Activated CD4-positive, alpha-beta memory T cell treated with anti-CD3 and anti-CD28 coated beads for 36 hours (primary cell): ENCODE measurements at places on chromosomes 2 and 18. TPM values are rescaled to one million over a fixed set of nuclear protein-coding genes. Genes with fewer than 3 reads are reported as not detected.

DNA sequence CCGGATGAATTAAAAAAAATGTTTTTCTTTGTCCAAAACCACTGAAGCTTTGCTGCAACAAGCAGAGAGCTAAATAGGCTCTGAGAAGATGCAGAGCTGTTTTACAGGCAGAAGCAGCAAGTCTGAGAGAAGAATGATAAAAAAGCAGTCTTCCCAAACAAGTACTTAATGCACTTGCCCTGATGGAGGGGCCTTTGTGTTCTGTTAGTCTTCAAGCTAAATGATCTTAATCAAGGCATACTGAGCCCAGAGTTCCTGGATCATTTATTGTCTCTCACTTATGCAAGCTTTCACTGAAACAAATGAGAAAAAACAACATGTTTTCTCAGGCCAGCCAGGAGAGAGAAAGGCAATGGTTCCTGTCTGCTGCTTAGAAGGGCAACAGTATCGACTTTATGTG lies 152.5 kb downstream of the CLIP4 start:
- no peak for DNase-seq

GRCh38 chr2:188978291-188979081 lies 4.3 kb downstream of the COL3A1 start:
- DNase-seq: no peak

DNA sequence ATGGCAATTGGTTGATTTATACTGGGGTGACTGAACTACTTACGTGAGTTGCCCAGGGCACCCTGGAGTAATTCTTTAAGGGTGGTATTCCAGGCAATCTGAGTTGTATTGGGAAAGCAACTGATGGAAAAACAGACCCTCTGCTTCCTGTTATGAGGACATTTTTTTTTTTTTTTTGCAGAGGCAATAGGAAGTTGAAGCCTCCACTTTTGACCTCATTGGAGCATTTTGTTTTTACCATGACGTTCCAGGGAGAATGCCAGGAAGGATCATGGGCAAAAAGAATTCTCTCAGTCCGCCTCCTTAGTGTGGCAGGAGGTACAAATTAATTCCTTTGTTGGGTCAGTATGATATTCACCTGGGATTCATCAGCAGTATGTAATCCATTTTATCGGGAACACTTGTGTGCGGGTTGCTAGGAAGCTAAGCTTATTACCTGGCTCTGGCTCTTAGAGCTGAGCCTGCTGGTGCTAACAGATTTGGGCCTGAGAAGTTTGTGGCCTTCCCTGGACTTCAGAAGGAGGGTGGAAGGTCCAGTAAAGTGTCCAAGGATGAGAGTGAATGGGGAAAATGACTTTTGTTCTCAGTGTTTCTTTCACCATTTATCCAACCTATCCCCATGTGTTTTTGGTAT lies 272.9 kb upstream of the EPAS1 start:
- no peak for DNase-seq

DNA sequence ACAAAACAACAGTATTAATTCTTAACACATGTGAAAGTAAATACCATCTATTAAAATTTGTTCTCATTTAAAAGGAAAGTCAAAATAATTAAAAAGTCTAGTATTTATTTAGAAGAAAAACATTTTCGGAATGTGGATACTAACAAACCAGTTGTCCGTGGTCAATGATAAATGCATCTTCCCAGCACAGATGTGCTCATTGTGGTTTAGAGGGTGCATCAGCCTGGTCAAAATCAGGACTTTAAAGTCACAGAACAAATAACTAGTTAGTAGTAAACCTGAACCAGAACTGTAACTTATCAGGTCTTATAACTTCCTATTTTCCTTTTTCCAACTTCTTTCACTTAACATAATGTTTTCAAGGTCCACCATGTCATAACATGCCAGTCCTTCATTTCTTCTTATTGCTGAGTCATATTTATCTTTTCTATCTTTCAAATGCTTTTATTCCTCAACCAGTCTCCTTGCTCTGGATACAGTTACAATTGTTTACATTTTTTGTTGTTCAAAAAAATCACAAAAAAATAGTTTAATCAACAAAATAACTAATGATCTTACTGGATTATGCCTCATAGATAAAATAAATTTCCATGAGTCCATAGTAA lies 55.8 kb downstream of the ID2 start:
- no peak for DNase-seq

DNA sequence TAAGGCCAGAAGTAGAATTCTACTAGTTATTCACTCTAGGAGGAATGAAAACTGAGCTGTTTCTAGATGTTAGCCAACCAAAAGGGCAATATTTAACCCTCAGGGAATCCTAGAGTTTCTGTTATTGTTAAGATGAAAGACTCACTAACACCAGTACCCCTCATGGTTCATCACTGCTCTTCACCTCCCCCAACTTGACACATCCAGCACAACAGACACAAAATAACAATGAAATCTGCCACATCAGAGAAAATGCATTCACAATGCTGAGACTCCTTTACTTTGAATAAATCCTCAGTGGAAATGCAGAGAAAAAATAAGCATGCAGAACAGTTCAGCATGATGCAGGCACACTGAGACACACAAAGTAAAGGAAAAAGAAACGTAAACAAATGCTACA lies 111.3 kb downstream of the RIF1 start:
- DNase-seq: no peak

GRCh38 chr2:207403950-207404349 lies 125.8 kb upstream of the CREB1 start:
- no peak for DNase-seq

DNA sequence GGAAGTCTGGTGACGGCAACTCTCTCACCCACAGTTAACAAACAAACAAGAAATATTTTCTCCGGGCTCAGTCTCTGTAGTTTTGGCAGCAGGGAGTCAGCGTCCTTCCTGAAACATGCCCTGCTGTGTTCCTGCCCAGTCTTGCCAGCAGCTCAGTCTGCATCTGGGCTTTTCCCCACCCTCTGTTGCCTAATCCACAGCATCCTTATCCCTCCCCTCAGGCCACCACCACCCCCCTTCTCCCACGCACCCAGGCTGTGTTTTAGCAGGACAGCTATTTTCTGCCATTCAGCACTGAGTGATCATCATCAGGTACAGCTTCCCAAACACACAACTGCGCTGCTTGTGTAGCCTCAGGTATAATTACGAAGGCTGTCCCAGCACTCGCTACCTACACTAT lies 168.2 kb downstream of the DPP10 start:
- DNase-seq: no peak

GRCh38 chr2:160646684-160647444 lies 153.3 kb upstream of the RBMS1 start:
- no peak for DNase-seq

- no peak for DNase-seq
These were observed 706.0 kb upstream of the RAB6C start for GRCh38 chr2:129273266-129274037.

GRCh38 chr2:236684504-236685256 lies 115.1 kb downstream of the ACKR3 start:
- DNase-seq: no peak

GRCh38 chr2:158211502-158211901 lies 109.8 kb downstream of the UPP2 start:
- DNase-seq: no peak

GRCh38 chr18:22180722-22181121 lies 11.3 kb downstream of the GATA6 start:
- DNase-seq: no peak

- no peak for DNase-seq
These were observed 571.1 kb downstream of the TNS1 start for GRCh38 chr2:217431577-217432269.

DNA sequence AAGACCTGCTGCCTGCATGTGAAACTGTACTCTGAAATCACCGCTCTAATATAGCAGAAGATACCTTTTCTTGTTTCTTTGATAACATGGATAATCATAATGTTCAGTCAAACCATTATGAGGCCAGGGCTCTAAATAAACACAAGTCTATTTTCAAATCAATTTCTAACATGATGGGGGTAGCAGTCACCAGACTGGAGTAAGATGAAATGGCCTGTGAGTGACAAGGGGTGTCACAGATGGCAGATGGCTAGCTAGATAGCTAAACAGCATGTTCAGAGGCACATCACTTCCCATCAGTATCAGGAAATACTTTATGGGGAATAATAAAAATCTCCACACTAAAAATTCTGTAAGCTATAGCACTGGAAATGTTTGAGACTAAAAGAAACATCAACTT lies 14.0 kb downstream of the MBD2 start:
- no peak for DNase-seq

GRCh38 chr2:74873678-74874640 lies 40.0 kb downstream of the HK2 start:
- DNase-seq: no peak

DNA sequence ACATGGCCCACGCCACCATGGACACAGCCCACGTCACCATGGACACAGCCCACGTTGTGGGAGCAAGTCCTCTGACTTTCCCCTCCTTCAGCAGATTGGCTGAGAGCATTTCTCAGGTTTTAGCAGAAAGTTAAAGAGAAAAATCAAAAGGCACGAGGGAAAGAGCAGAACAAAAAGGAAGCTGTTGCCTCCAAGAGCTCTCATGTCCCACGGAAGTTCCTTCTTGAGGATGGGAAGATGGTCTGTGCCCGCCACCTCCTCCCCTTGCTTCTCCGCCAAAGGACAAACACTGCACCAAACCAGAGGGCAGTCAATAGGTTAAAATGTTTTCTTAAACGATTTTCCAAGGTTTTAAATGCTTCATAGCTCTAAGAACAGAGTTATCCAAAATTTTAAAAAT lies 148.4 kb downstream of the HDAC4 start:
- DNase-seq: no peak

DNA sequence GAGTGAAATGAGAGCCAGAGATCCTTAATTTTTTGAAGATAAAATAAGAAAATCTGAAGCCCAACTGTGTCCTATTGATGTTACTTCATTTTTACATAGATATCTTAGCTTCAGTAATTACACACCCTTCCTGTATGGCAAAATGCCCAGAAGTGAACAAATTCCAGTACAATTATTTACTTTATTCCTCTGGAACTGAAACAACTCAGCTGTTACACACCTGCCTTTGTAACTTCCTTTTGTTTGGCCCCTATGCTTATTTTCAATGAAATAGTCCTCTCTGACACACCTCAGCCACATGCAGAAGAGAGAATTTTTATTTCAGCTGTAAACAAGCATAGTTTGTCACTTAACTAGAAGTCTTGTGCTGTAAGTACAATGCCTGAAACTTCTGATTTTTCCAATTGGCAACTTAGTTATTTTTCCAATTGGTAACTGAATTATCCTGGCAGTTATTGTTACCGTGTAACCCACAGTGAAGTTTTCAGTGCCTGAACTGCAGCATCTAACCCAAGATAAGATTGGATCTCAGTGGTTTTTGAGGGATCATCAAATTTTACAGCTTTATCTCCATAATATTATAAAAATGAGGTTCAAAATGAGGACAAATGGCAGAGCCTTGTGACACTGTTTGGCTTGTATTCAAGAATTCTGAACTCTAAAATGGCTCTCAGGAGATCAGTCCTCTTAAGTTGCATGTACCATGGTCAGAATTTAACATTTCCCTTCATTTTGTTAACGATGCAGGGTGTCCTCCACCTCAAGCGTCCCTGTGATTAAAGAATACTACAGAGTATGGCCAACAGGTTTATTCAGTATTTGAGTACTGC lies 82.6 kb downstream of the PKP4 start:
- DNase-seq: no peak

DNA sequence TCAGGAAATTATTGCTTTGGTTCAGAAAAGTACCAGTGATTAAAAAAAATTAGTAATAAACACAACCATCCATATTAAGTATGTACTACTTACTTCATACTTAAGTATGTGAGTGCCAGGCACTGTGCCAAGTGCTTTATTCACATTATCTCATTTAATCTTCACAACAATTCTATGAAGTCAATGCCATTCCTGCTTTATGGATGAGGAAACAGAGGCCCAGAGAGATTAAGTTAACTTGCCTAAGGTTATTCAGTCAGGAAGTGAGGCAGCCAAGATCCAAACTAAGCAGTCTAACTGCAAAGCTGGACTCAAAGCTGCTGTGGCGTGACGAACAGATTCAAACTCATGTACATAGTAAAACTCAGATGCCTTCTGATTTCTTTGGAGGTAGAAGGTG lies 22.3 kb downstream of the DTNB start:
- no peak for DNase-seq

DNA sequence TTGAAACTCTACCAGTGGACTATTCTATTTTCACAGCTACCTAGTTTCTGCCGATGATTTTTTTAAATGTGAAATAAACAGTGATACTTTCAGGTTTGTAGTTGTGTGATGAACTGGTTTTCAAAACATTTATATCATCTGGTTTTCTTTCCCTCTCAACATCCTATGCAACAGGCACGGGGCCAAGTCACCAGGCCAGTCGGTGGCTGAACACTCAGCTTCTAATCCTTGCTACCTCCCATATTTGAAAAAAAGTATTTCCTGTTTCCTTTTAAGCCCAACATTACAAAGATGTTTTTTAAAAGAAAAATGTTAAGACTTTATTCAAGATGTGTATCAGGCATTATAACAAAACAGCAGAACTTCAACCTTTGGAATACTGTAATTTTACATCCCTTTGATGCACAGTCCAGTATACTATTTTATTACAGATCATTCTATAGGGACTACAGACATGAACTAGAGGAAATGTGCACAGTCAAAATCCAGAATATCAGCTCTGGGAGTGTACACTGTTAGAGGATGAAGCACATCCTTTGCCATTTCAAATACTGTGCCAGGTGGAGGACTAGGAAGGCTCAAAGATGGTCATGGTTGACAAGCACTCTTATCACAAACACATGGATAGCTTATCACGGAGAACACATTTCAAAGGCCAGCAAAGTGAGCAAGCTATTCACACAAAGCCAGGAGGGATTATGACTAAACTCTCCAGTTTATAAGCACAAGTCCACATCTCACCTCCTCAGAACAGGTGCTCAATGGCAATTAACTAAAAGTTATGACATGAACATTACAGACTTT lies 14.6 kb downstream of the MRPL35 start:
- DNase-seq: no peak

TXNDC2 gene
- total RNA-seq: not detected

MTLN gene
- total RNA-seq: 75.9 TPM

MOCOS gene
- total RNA-seq: 0.36 TPM

POU3F3 gene
- not detected for total RNA-seq
